ENCODE measurements at places on chromosomes 16 and 17.

- no peak for DNase-seq
Observed at GRCh38 chr16:66961914-66962313, 848 bp downstream of the CES3 start.

GRCh38 chr17:28975646-28976045 is 24.3 kb upstream of the PHF12 start:
- no peak for DNase-seq

DNA sequence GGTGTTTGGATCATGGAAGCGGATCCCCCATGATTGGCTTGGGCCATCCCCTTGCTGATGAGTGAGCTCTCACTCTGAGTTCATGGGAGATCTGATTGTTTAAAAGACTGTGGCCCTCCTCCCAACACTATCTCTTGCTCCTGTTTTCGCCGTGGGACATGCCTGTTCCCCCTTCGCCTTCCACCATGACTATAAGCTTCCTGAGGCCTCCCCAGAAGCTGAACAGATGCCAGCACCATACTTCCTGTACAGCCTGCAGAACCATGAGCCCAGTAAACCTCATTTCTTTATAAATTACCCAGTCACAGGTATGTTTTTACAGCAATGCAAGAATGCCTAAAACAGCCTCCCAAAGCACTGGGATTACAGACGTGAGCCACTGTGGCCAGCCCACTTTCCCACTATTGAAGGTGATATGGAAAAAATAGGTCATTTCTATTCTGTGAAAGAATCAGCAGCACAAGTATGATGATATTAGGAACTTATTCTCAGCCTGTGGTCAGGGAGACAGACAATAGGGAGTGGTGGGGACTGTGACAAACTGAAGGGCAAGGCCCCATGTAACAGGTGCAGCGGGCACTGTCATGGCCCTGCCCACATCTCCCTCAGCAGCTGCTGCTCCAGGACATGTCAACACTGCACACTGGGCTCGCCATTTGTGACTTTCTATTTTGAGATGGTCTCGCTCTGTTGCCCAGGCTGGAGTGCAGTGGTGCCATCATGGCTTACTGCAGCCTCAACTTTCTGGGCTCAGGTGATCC is 33.7 kb upstream of the LITAF start:
- no peak for DNase-seq

- DNase-seq: no peak
Observed at GRCh38 chr17:9322326-9322725, 253.3 kb downstream of the STX8 start.

GRCh38 chr16:87791295-87792204 is 25.8 kb upstream of the KLHDC4 start:
- no peak for DNase-seq

- no peak for DNase-seq
Observed at GRCh38 chr16:66614161-66614802, 9.8 kb downstream of the CMTM3 start.

DNA sequence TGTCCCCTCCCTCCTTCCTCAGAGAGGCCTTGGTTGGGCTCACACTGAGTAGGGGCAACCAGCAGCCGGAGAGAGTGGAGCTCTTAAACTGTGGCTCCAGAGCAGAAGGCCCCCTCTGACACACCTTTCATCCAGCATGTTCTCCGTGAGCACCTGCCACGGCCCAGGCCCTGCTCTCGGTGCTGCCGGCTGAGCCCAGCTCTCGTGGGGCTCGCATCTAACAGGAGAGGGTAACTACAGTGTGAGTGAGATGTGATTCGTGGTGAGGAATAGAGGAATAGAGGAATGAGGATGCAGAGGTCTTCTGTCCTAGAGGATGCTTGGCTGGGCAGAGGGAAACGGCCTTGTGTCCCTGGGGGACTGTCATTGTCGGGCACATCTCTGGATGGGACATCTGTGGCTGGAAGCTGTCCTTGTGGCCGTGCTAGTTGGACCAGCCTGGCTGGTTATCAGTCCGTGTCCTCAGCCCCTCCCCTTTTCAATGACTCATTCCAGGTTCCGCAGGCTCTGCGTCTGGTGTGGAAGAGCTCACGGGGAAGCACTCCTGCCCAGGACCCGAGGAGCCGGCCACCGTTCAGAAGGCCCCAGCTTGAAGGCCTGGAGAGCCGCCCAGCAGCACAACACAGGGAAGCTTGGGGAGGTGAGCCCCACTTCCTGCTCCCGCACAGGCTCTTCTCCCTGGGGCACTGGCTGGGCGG is 11.9 kb upstream of the DNASE1 start:
- DNase-seq: no peak

DNA sequence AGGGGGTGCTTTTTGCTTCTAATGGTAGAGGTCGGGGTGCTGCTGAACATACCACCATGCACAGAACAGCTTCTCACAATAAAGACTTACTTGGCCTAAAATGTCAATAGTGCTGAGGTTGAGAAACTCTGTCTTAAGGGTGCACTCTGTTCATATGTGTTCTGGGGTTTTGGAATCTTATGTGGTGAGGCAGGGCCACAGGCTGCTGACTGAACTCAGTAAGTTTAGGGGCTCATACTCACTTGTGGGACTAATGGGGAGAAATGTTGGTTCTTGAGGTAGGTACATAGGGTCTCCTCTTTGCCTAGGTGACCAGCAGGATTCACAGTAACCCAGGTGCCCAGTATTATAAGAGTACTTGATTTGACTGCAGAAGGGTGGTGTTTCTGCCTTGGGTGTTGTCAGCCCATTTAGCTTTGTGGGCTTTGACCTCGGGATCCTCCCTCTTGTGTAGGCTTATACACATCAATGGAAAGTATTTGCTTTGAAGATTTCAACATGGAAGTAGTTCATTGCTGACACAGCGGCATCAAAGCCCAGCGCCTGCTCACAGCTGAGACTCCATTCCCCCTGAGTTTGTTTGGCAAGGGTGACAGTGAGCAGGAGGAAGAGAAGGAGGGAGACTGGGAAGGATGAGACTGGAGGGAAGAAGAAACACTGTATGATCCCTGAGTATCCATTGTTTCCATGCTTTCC is 17.2 kb downstream of the SLC7A6 start:
- no peak for DNase-seq

- DNase-seq: no peak
Observed at GRCh38 chr17:19769946-19770652, 22.0 kb upstream of the ALDH3A1 start.

GRCh38 chr16:61323456-61323855 is 712.8 kb downstream of the CDH8 start:
- DNase-seq: no peak

GRCh38 chr17:29070781-29071180 is 27.8 kb downstream of the PIPOX start:
- DNase-seq: no peak

GRCh38 chr16:3490911-3491629 is 4.2 kb downstream of the C16orf90 start:
- DNase-seq: no peak

- DNase-seq: no peak
Observed at GRCh38 chr17:40963838-40964237, 2.9 kb downstream of the KRT39 start.

- no peak for DNase-seq
Observed at GRCh38 chr16:4388271-4389021, 16.8 kb downstream of the VASN start.
